ENCODE measurements at places on chromosomes 1 and 21.

GRCh38 chr1:154726443-154726842 lies 118.5 kb upstream of the ADAR start:
- DNase-seq: no peak

- DNase-seq: peak; percentile 74
Observed at GRCh38 chr1:43267291-43267805, 2.4 kb upstream of the TMEM125 start.

DNA sequence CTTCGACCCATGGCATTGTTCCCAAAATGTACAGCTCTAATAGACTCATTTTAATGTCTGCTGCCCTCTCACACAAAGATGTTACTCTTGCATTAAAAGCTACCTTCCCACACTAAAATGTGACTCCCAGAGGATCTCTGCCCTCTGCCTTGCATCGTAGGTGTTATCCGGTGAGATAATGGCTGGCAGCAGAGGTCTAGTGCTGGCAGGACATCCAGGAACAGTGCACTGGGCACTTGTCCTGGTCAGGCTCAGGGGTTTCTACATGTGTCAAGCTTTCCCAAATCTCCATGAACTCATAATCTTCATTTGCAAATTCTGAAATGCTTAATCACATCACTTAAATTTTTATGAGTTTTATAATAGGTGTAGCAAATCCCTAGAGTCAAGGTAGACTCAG lies 310.6 kb downstream of the LRRIQ3 start:
- no peak for DNase-seq

DNA sequence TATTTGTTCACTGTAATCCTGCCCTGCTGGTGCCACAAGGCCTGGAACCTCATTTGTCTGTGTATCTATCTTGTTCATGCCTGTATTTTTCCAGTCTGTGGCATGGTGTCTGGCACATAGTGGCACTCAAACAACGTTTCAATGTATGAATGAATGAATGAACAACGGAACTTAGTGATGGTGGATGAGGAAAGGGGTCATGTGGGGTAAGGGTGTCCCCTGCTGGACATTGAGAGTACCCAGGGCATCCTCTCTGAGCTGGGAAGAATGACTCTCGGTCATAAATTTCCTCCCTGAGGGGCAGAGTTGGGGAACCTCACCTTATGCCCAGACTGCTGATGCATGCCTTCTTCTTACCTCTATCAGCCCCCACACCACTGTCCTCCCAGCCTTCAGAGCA lies 18.9 kb upstream of the ZNF683 start:
- DNase-seq: peak; percentile 63

DNA sequence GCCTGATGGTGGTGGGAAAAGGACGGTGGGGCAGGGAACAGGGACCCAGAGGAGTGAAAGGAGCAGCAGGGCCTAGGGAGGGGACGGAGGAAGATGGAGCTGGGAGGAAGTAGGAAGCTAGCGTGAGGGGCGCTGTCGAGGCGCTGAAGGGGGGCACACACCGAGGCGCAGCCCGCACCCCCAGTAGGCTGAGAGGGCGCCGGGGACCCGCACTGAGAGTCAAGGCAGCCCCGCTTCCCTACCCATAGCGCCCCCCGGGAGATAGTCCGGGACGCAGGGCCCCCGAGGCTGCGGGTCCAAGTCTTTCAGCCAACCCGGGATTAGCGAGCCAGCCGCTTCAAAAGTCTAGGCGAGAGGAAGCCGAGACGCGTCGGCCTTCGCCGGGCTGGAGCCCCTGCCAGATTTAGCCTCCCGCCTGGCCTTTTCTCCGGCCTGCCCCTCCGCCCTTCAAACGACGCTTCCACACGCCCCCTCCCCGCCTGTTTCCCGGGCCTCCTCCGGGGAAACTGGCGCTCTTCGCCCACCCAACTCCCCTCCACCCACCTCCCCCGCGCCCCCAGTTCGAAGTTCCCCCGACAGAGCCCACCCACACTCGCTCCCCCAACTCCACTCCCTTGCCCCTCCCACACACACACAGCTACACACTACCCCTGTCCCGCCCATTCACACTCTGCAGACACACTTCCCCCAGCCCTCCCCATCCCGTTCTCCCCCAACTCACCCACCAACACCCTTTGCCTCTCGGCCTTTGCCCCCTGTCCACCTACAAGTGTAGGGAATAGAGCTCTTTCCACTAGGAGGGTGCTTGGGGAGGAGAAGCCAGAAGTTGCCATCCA lies 7.8 kb upstream of the PROX1 start:
- DNase-seq: no peak

DNA sequence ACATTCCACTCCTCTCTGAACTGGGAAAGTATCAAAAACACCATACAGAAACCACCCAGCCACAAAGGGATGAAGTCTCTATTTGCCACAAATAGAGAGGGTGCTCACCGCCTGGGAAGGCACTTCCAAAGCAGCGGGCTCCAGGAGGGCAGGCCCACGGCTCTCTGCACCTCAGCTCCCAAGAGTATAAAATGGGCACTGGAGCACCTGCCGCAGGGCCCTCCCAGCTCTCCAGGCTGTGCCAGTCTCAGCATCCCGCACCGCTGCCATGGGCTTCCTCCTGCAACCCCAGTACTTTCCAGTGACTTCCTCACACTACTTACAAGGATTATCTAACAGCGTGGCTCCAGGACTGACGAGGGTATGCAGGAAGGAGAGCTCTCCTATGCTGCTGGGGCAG lies 14.4 kb downstream of the C2CD2 start:
- DNase-seq: no peak

GRCh38 chr1:96588416-96588995 lies 133.1 kb upstream of the PTBP2 start:
- DNase-seq: no peak

GRCh38 chr1:101843160-101843559 lies 153.6 kb downstream of the OLFM3 start:
- no peak for DNase-seq

- DNase-seq: no peak
Observed at GRCh38 chr1:110582378-110582777, 23.8 kb downstream of the KCNA2 start.

- no peak for DNase-seq
Observed at GRCh38 chr1:12320486-12320885, 90.7 kb downstream of the VPS13D start.

- no peak for DNase-seq
Observed at GRCh38 chr1:207103892-207104373, at the start of gene C4BPA. Gene C4BPA (plus strand): TSS chr1:207104233. CDS start chr1:207113026, 8,793 bp downstream.

DNA sequence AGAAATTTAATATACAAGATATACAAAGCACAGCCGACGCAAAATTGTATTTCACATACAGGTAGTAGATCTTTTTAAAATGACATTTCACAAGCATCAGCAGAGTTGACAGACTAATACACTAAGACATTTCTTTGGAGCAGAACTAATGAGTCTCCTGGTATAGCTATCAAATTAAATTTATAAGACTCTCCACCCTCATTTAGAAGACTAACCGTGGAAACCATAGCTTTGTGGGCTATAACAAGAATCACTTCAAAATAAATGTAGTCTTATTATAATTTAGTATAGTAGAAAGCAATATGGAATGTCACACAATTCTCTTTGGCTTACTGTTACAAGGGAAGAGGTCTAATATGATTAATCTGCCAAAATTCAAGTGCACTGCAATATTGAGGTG lies 204.9 kb downstream of the VAV3 start:
- DNase-seq: no peak

DNA sequence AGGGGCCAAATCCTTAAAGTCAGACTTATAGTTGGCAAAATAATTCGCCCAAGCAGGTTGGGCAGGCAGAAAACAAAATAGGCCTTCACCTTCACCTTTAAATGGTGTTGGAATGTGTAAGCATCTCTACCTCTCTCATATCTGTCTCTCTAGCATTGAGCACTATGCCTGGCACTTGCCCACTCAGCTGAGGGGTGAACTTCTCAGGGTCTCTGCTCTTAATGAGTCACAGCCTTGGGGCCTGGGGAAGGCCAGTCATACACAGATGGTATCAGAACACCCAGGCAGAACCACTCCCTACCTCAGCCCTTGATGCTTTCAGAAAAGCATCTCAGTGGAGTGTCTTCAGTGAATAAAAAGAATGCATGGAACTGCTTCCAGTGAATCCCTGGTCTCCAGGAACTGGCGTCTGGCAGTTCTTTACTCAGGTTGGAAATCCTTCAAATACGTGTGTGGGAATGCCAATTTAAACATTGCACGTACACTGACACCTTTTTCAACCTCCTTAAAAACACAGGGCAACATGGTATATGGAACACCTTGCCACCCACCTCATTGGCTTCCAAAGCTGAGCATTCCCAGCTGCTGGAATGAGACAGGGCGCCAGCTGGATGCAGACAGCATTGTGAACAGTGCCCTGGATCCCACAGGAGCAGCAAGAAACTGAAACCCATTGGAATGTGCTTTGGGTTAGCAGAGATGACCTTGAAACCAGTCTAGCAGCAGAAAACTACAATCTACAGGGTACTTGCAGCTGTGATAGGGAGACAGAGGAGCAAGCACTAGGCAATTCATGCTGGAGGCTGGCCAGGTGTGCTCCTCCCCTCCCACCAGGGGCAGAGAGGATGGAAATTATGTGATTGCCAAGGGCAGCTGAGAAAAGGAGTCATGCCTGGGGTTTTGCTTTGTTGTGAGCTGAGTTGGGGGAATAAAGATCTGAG lies 30.0 kb downstream of the ZNF697 start:
- DNase-seq: no peak

DNA sequence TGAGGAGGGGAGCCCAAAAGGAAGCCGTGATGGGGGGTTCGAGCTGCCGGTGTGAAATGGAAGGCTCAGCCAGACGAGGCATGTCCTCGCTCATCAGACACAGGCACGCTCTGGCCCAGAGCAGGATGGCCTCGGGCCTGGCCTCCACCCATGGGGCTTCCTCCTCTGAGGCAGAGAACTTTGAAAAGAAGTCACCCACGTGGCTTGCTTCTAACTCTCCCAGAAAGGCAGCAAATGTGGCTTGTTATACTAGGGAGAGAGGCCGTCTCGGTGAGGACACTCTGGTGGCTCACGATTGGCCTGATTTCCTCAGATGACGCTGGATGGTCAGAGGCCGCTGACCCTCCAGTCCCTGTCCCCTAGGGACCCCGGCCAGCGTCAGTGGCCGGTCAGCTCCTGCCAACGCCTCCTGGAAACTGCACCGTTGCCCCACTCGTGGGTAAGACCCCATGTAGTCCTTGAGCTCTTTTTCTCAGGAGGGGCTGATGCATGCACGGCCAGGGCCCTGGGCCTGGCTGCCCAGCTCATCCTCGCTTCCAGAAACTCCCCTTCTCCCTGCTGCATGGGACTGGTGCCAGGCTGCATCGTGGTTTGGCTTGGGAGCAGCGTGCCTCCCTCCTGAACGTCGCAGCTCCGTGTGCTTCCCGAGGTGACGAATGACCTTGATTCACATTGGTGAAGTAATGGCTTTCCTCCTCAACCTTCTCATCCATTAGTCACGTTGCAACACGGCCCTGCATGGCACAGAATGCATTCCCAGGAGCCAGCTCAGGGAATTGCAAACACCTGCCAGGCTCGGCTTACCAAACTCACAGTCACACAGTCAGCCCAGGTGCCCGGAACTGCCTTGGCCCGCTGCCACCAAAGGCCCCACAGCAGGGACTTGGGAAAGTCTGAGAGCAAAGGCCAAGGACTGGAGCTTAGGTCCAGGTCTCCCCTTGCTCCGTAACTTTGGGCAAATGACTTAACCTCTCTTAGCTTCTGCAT lies 58.8 kb downstream of the TOMM20 start:
- DNase-seq: peak; percentile 60

- DNase-seq: peak; percentile 98
Observed at GRCh38 chr1:163168053-163168452, 34.7 kb downstream of the RGS5 start.
